ENCODE measurements at places on chromosomes 12 and 14. TPM values are rescaled to one million over a fixed set of nuclear protein-coding genes. Genes with fewer than 3 reads are reported as not detected.

The AQP6 gene
- total RNA-seq, result not detected

The KRT83 gene
- total RNA-seq, result not detected

The LYZ gene
- not detected for total RNA-seq

The KRT75 gene
- not detected for total RNA-seq

The FAM222A gene
- under 0.01 TPM for total RNA-seq

The CRIP1 gene
- 0.25 TPM for total RNA-seq

The TAS2R7 gene
- not detected for total RNA-seq

The MRPL51 gene
- 107 TPM for total RNA-seq

The OR6C2 gene
- total RNA-seq, result not detected

The TSFM gene
- 18.6 TPM for total RNA-seq
